NCI-H748 treated with DMSO at 0.1 percent for 48 hours (cell line): ENCODE measurements at places on chromosomes 16 and 17.
A peak's percentile ranks its signal among the peaks of the same experiment; 100 is the strongest.

- no peak for DNase-seq
These were observed 6.6 kb upstream of the KCTD5 start for GRCh38 chr16:2675714-2676113.

GRCh38 chr16:30353438-30354129 is 1.5 kb downstream of the CD2BP2 start:
- no peak for DNase-seq

DNA sequence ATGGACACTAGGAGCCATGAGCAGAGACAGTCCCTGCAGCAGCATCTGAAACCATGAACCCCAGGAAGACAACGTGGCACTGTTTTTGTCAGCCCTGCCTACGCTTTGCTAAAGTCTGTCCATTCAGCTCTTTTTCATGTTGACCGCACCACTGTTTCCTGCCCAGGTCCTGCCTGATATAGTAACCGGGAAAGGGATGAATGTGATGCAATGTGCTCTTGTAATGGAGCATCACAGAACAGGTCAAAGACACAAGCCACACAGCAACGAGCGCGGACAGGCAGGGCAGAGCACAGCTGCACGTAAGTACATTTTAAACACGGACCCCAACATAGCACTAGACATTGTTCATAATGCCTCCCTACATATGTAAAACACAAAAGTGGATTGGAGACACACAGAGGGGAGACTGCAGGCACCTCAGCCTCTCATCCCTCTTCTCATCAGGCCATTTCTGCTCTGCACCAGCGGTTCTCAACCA is 16.9 kb upstream of the TNFRSF13B start:
- no peak for DNase-seq

- no peak for DNase-seq
These were observed 13.2 kb downstream of the ZFPM1 start for GRCh38 chr16:88466175-88466862.

- DNase-seq: peak; percentile 36
These were observed 18.0 kb upstream of the KCNJ18 start for GRCh38 chr17:21674242-21674731.

GRCh38 chr16:76235426-76235825 is 41.8 kb upstream of the CNTNAP4 start:
- DNase-seq: no peak

- peak; percentile 49 for DNase-seq
These were observed 19.4 kb upstream of the SDK2 start for GRCh38 chr17:73663614-73664013.

DNA sequence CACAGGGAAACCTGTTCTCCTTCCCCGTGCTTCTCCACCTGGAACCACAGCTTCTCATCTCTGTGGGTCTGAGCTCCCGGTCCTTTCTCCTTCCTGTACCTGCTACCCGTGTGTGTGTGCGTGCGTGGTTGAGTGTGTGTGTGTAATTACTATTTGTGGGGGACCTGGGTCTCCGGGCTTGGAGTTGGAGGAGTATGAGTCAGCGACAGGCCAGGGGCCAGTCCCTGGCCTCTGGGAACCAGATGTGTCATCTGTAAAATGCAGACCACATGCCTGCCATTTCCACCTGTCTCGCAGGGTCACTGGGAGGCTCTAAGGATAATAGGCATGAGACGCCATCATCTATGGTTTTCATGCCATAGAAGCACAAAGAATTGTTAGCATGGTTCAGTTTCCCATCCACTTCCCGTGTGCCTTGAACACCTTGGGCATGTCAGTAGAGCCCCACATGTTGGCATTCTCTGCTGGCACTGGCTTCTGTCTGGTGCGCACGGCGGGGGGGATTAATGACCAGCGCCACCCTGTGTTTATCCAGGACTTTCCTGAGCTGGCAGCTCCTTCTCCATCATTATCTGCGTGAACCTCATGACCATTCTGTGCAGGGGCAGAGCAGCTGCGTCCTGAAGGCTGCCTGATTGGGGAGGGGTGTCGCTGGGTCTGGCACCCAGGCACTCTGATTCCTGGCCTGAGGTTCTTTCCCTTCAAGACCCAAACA is 1.5 kb downstream of the ZNF205 start:
- no peak for DNase-seq

DNA sequence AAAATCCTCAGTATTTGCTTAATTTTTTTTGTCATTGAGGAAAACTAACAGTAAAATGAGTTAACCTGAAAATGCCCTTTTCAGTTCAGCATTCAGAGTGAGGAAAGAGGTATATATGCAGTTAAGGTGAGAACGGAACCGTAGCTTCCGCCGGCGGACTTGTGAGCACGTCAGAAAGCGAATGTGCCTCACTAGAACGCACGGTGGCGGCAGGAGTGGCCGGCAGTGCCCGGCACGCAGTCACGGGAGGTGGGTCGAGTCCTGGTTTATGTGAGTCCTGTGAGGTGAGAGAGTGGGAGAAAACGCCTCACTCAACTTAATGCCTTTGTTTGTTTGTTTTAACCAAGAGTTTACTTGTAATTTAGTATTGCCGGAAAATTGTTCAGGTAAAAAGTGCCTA is 6.1 kb downstream of the SEC14L1 start:
- no peak for DNase-seq

- no peak for DNase-seq
These were observed 14.6 kb downstream of the PCTP start for GRCh38 chr17:55765472-55765871.

DNA sequence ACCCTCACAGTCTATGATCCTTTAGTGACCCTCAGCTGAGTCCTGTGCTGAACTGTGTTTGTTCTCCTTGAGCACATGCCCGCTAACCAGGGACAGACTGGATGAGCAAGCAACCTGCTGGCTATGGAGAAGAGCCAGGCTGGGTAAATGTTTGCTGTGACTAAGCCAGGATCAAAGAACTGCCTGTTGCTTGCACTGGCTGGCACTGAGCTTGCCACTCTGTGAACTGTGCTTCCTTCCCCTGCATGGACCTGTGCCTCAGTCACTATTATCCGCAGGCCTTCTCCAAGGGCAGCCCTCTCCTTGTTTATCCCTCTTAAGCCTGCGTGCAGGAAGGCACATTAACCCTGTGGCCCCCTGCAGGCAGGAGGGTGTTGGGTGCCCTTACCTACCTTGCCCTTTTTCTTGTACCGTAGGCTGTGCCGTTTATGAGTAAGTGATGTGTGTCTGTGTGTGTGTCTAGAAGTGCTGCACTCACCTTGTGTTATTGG is 7.4 kb downstream of the PNPO start:
- DNase-seq: no peak

GRCh38 chr17:1933875-1934715 is 91.0 kb downstream of the RTN4RL1 start:
- no peak for DNase-seq

GRCh38 chr16:86542756-86543750 is 12.0 kb downstream of the MTHFSD start:
- no peak for DNase-seq

- no peak for DNase-seq
These were observed 190.0 kb downstream of the FOXL1 start for GRCh38 chr16:86768228-86768791.

DNA sequence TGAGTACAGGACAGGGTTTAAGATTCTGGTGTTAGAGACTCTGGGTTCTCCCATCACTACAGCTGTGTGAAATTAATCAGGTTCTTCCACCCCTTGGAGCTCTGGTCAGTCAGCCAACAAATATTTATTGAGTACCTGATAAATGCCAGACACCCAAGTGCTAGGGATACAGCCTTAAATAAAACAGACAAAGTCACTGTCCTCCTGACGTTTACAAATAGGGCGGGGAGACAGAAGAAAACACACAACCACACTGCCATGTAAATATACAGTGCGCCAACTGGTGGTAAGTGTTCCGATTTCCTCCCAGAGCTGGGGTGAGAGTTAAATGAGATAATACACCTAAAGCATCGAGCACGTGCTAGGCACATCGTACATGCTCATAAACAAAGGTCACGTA is 121.0 kb downstream of the COPRS start:
- DNase-seq: peak; percentile 32

GRCh38 chr17:61397086-61397842 is 2.4 kb upstream of the TBX2 start:
- no peak for DNase-seq
